Upper lobe of right lung (tissue), 1 donor: ENCODE measurements at places on chromosomes 12 and 14. TPM values are rescaled to one million over a fixed set of nuclear protein-coding genes. Genes with fewer than 3 reads are reported as not detected.

The NGB gene
- not detected for total RNA-seq

The CCDC175 gene
- total RNA-seq, result not detected

The ADGRD1 gene
- total RNA-seq, result 113 TPM

The GUCY2C gene
- total RNA-seq, result not detected

The SLC16A7 gene
- total RNA-seq, result 26.0 TPM

The TAS2R46 gene
- 1.3 TPM for total RNA-seq

The IKZF4 gene
- 10.5 TPM for total RNA-seq

The GPR68 gene
- total RNA-seq, result 6.3 TPM

The DPPA3 gene
- total RNA-seq, result not detected

The CACNB3 gene
- total RNA-seq, result 24.4 TPM
